Stimulated activated CD8-positive, alpha-beta memory T cell treated with anti-CD3 and anti-CD28 coated beads, Interleukin-4, amount 100 ng/mL, for 1 hour (primary cell): ENCODE measurements at places on chromosomes 13 and 19.

DNA sequence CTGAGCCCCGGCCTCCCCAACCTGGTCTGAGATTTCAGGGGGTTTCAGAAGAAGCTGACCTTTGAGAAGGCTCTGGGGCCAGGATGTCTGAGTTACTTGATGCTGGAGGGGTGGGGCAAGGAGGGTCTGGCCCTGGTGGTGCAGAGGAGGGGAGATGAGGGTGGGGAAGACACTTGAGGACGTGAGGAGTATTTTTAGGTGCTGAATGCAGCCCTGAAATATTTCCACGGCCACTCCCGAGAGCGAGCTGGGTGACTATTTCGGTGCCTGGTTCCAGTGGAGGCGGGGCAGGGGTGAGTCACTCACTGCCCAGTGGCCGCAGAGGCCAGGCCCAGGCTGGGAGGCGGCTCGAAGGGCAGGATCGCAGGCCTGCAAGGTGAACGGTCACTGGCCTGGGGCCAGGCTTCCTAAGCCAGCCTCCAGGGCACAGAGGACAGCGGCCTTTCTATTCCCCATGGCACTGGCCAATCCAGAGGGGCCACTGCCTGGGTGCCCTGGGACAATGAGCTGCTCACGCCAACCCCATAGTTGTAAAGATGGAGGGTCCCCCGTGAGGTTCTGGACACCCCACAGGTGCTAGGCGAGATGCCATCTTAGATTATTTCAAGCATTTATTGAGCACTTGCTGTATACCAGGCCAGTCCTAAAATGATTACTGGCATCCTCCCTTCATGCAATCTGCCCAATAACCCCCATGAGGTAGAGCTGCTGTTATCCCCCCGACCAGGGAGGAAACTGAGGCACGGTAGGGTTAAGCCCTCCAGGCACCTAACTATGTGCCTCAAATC is 19.7 kb upstream of the JUND start:
- no peak for DNase-seq

GRCh38 chr13:57874530-57874929 is 243.0 kb downstream of the PCDH17 start:
- no peak for DNase-seq

- DNase-seq, result no peak
These were observed 303.3 kb downstream of the ATP8A2 start for GRCh38 chr13:25675060-25675459.

DNA sequence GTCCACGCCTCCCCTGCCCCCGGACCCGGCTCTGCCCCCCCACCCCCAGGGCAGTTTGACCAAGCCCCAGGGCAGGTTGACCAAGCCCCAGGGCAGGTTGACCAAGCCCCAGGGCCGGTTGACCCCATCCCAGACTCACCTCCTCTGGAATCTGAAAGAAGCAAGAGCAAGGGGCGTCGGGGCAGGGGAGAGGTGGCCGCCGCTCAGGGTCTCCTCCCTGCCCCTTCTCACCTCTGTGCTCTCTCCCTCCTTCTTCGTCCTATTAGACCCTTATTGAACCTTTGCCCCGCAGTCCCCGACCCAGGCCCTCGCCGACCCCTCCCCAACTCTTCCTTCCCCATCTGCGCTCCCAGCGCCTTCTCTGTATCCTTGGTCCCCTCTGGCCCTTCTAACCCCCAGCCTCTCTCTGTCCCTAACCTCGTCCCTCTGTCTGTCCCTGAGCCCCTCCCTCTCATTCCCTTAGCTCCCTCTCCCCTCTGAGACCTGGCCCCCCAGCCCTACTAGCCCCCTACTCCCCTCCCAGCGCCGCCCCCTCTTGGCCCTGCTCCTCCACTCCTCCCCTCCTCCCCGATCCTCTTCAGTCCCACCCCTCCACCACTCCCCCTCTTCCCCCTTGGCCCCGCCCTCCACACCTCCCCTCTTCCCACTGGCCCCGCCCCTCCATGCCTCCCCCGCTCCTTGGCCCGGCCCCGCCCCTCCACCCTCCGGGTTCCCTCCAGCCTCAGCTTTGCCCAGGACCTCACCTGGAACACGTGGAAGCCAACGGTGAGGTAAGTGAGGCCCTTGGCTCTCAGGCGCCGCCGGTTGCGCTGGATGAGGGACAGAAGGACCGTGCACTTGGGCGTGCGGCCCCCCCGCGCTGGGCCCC is 7.6 kb downstream of the CAPN12 start:
- peak; percentile 38 for DNase-seq

DNA sequence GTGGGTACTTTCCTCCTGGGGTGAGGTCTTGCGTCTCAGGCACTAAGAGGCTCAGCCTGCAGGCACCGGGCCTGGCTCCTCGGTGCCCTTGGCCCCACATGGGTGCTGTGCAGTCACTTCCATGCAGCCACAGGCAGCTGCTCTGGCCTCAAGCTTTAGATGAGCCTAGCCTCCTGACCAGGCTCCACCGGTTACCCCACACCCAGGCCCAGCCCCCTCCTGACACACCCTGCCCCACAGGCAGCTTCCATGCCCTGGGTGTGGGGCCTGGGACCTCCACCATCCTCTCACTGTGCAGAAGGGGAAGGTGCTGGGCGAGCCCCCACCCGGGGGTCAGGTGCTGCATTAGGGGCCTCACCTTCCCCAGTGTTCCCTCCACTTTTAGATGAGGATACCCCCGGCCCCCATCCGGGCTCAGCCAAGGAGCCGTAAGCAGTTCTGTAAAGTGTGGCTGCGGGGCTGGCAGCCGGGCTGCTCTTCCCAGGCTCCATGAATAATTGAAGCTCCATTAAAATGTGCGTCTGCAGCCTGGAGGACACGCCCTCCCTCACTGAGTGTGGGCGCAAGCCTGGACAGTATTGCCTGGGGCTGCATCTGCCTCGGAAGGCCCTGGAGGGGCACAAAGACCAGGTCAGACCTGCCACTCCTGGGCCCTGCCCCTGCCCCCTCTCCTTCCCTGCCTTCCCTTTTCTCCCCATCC is 72.5 kb upstream of the KCTD15 start:
- DNase-seq, result no peak

DNA sequence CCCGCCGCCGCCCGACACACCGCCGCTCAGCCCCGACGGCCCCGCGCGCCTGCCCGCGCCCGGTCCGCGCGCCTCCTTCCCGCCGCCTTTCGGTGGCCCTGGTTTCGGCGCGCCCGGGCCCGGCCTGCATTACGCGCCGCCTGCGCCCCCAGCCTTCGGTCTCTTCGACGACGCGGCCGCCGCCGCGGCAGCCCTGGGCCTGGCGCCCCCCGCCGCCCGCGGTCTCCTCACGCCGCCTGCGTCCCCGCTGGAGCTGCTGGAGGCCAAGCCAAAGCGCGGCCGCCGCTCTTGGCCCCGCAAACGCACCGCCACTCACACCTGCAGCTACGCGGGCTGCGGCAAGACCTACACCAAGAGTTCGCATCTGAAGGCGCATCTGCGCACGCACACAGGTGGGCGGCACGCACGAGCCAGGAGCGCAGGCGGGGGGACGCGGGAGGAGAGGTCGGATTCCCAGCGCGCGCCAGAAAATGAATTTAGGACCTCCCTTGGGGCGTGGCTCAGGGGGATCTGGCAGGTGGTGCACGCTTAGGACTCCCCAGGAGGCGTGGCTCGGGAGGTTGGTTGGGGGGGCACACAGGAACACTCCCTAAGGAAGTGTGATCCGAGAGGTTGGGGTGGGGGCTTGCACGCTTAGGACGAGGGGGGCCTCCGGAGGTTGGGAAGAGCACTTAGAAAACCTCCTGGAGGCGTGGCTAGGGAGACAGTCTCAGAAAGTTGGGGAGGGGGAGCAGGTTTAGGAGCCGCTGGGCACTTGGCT is 1.2 kb downstream of the KLF2 start:
- DNase-seq, result no peak

DNA sequence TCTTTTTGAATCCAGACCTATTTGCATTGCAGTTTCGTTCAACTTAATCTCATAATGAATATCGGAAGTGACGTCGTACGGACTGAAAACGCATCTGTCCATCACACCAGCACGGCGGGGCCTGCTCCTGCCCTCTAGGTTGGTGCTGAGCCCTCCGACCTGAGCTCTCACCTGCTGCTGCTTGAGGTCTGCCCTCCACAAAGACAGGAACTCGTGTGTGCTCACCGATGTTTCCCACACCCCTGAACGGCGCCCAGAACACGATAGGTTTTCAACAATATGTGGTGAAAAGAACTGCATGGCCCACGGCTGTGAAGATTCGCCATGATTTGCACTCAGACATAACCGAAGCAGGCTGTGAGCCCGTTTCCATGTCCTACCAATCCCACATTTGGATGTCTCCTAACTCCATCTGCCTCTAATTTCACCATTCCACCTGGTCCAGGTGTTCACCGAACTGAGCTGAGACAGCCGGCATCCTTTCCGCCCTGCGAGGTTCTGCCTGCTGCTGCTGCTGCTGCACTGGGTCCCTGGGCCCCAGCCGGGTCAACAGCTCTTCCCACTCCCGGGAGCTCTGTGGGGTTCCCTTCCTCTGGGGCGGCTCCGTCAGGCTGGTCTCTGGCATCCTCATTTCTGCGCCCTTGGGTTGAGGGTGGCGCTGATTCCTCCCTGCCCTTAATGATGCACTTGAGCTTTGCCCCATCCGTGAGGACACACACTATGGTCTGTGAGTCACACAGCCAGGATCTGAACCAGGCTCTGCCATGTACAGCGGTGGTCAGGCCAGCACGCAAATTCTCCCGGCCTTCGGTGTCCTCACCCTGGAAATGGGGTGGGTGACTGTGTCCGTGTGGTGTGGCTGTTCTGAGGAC is 20.9 kb downstream of the GRTP1 start:
- DNase-seq, result no peak

GRCh38 chr13:106415971-106416370 is 119.5 kb downstream of the EFNB2 start:
- no peak for DNase-seq

- no peak for DNase-seq
These were observed 166.7 kb downstream of the USP12 start for GRCh38 chr13:27004866-27005265.

- no peak for DNase-seq
These were observed 229.6 kb downstream of the KLF12 start for GRCh38 chr13:73904625-73905024.

DNA sequence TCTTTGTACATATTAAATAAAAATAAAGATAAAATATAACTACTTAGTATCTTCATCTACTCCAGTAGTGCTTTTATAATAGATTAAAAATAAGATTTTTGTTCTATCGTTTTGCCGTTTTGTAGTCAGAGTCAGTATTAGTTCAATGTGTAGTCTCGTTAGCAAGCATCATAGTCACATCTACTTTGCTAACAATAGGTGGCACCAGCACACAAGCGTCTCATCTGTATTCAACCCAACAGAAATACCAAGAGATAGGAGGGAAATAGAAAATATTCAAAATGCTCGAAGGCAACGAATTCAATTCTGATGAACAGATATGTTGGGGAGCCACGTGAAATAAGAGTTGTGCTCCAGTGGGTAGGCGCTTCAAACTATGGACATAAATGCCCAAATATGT is 21.4 kb upstream of the MICU2 start:
- no peak for DNase-seq

DNA sequence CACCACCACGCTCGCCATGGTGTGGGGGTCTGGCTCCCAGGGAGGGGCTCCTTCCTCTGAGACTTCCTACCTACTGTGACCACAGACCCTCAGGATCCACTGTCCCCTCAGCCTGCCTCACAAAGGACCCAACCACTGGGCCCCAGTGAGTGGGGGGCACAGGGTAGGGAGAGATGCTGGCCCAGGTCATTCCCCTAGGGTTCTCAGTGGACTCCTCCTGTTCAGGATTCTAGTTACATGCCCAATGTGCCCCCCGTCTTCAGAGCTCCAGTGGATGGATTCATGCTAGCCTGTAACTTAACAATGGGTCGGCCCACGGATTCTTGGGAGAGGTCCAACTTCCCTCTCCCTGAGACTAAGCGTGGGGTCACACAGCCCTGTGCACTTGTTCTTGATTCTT is at the start of gene TSKS:
Gene TSKS (minus strand): TSS at position 77 of the 400 bp plus-strand sequence. CDS start 59 bp downstream, at position 18.
- no peak for DNase-seq

GRCh38 chr19:38089440-38089839 is 134.6 kb downstream of the DPF1 start:
- DNase-seq, result no peak

- DNase-seq, result no peak
These were observed 17.2 kb downstream of the FUT6 start for GRCh38 chr19:5822181-5822844.
